HFF-Myc (cell line): ENCODE measurements at places on chromosomes 2 and 18.

GRCh38 chr2:45276914-45277313 lies 267.7 kb upstream of the SIX2 start:
- DNase-seq, result no peak

DNA sequence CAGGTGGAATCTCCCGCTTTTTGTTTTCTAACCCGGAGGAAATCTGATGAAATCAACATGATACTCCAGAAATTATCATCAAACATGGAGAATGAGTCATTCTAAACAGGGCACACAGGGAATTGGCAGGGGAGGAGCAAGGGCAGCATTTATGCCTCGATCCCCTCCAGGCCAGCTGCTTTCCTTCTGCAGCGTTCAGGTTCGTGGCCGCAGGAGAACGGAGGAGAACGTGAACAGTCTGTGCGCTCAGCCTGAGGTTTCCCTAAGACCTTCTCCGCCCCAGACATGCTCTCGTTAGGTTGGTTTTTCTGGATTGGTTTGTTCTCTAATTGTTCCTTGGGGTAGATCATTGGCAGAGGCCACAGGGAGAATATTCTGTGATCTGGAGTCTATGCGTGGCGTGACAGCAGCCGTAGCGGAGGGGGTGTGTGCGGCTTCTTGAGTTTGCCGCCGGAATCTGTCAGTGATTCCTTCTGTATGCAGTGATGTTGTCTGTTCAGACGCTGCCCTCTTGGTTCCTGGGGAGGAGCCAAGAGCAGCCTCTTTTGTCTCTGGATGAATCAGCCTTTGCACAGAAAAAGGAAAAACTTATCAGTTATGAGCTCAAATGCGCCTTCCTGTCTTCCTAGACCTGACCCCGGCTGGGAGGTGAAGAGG lies 75.9 kb downstream of the SH3BP4 start:
- no peak for DNase-seq

GRCh38 chr2:211591426-211591825 lies 947.2 kb downstream of the ERBB4 start:
- DNase-seq, result no peak

DNA sequence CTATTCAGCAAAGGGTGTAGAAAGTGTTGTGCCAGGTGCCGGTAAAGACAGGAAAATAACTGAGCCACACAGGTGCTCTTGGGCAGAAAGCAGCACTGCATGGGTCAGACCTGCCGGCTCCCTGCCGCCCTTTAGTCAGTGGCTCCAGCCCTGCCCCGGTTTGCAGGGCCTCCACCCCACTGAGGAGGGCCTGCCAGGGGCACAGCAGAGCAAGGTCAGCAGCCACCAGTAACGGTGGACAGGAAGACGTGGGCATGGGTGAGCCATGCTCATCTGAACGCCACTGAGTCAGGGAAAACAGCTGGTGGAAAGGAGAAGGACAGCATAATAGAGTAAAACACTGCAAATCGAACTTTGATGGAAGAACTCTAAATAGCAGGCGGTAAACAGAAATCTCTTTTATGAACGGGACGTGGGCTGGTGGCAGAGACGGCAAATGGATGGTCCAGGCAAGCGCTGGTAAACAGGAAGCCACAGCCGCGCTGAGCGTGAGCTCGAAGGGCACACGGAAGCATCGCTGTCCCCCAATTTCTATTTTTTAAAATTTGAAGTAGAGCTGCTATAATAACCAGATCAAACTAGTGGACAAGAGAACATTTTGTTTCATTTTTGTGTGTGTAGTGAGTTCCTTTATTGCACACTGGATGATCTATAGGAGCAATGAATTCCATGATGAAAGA lies 141.8 kb upstream of the ALKAL2 start:
- DNase-seq, result no peak

- no peak for DNase-seq
These were observed 221.9 kb downstream of the DYM start for GRCh38 chr18:49238433-49239042.

DNA sequence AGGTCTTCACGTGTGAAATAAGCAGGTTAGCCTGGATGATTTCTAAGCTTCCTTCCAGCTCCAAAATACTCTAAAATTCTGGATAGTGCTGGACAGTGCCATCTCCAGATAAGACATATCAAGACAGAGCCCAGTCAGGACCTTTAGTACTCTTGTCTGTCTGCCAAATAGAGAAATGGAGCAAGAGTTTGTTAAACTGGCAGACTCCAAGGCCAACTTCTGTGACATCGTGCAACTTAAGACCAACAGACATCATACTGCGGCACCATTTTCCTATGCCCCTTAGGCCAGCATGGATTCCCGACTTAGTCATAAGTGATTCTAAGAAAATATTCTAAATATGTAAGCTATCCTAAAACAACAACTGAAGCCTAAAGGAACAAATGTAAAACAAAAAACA lies 118.6 kb downstream of the RBMS1 start:
- DNase-seq, result no peak
